Endodermal cell (in vitro differentiated cells): ENCODE measurements at places on chromosomes 2 and 18. TPM values are rescaled to one million over a fixed set of nuclear protein-coding genes. Genes with fewer than 3 reads are reported as not detected.

The NEB gene
- total RNA-seq: 4.1 and 4.4 TPM in 2 replicates

The NLRC4 gene
- not detected in 2 replicates for total RNA-seq

The CABLES1 gene
- 16.7 and 17.2 TPM in 2 replicates for total RNA-seq

The CYBRD1 gene
- total RNA-seq: 4.7 to 5.1 TPM (median 4.9 TPM) in 3 replicates

The CCBE1 gene
- 0.70 to 1.4 TPM (median 1.00 TPM) in 3 replicates for total RNA-seq

The PEX13 gene
- total RNA-seq: 25.9 to 30.0 TPM (median 26.5 TPM) in 3 replicates

The SLC4A3 gene
- 13.4 to 15.8 TPM (median 13.8 TPM) in 3 replicates for total RNA-seq
